NCI-H1092 treated with DMSO at 0.1 percent for 48 hours (cell line): ENCODE measurements at places on chromosomes 11 and 22.

- DNase-seq, result no peak
These were observed 7.7 kb upstream of the MALAT1 start for GRCh38 chr11:65491163-65491465.

DNA sequence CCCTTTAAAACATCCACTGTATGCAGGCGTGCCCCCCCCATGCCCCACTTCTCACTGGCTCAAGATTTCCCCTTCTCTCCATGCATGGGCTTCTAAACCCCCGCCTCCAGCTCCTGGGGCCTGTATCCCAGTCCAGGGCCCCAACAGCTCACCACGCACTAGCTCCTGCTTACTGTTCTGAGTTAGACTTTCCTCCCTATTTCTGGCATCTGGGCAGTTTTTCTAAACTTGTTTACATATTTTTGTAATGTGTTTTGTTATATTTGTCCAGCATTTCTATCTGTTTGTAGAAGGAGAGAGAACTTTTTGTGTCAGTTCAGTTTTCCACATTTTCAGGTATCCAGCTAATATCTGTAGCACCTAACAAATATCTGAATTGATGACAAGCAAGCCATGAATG lies 178.5 kb downstream of the SPON1 start:
- no peak for DNase-seq

- no peak for DNase-seq
These were observed 13.8 kb upstream of the OR51M1 start for GRCh38 chr11:5369789-5370188.

DNA sequence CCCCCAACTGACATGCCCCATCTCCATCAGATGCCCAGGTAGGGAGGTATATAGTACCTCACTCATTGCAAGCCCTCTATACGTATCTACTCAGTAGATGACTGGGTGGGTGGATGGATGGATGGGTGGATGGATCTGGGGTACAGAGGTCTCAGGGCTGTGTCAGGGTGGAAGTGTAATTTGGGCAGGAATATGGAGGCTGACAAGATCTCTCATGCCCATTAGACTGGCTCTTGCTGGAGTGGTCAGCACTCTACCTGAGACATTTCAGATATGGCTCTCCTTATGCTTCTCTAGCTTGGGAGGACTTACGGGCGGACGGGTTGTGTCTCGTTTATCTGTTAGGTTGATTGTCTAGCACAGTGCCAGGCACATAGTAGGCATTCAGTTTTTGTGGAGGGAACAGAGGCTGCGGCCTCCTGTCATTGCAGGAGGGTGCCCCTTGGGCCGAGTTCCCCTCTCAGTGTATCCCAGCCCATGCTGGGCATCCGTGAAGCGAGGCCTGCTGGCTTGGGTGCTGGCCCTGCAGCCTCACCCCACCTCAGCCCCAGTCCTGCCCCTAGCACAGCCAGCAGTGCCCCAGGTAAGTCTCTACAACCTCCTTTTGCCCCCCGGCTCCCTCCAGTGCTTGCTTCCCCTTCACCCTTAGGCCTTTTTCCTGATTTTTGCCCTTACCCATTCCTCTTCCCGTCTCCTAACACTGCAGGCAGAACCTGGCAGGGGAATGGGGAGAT lies 13.7 kb downstream of the ROBO3 start:
- no peak for DNase-seq

GRCh38 chr11:133832991-133833897 lies 12.1 kb downstream of the SPATA19 start:
- DNase-seq, result no peak

GRCh38 chr11:33452836-33453624 lies 195.8 kb downstream of the HIPK3 start:
- no peak for DNase-seq

DNA sequence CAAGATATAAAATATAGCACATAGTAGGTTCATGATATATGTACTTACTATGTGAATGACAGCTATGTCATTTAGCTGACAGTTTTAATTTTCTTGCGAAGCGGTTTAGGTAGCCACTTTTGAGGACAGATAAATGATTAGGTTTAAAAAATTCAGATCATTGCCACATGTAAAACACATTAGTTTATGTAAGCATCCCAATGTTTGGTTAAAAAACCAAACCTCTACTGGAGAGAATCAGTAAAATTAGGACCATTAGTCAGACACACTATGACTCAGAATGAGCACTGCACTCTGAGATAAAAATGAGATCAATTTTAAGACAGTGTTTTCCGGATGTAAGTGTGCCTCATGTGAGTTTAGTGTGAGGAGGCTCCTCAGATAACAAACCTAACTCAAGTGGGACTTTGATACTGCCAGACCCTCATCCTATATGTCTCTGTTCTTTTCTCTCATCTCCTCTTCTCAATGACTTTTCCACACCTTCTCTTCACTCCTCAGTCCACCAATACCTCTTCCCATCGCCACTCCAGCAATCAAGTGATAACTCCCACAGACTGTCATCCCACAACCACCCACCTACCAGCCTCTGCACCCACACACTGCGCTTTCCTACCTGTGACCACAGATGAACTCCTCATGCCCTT lies 6.8 kb upstream of the OR2AT4 start:
- no peak for DNase-seq

- DNase-seq, result no peak
These were observed 5.6 kb downstream of the DDB2 start for GRCh38 chr11:47220401-47220821.

- no peak for DNase-seq
These were observed 20.2 kb upstream of the TP53AIP1 start for GRCh38 chr11:128962896-128963295.

DNA sequence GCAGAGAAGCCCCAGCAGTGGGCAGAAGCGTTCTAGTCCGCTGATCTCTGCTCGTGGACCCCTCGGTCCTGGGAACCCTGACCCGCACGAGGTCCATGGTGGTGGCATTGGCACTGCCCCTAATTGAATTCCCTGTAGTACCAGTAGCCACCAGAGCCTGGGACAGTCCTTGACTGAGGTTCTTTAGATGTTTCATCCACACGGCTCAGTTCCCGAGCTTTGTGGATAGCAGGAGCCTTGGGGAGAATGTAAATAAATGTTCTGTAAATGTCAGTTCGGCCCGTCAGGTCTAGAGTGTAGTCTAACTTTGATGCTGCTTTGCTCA lies 39.4 kb upstream of the SEPTIN5 start:
- no peak for DNase-seq

DNA sequence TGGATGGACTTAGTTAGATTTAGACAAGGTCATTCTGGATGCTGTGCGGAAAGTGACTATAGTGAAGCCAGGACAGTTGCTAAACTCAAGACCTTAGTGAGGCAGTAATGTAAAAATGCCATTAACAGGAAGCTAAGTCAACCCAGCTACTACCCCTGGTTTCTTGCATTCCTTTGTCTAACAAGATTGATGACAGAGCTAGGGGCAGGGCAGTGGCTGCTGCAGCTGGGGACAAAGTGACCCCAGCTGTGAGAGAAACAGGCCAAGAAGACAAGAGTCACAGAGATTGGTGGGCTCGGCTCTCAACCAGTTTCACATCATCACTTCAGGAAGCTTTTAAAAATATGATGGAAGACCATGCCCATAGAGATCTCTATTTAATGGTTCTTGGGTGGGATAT lies 110.4 kb upstream of the POU2AF2 start:
- no peak for DNase-seq

DNA sequence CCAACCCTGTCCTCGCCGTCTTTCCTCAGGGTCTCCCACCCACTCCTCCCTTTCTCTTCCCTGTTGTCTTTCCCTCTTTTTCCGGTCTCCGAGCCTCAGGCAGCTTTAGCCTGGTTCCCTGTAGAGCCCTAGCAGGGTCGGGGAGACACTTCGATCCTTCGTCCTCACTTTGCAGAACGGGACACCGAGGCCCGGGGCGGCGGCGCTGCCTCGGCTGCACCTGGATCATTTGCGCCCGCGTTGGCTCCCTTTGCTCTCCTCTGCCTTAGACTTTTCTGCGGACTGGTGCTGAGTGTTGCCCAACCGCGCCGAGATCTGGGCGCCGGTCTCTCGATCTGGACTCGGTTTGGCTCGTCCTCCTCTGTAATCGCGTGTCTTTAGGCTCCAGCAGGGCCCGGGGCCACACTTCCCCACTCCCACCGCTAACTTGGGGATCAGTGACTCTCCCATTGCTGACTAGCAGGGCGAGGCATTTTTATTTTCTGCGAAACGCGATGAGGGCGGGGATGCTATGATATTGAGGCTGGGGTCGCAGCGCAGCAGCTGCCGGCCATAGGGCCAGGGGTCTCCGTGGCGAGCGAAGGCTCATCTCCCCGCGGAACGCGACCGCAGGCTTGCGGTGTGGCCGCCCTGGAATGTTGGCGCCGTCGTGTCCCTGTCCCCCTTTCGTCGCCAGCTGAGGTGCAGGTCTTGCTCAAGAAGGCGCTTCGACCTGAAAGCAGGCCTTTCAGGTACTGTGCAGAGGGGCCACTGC lies 1.6 kb upstream of the E2F8 start:
- DNase-seq, result no peak

DNA sequence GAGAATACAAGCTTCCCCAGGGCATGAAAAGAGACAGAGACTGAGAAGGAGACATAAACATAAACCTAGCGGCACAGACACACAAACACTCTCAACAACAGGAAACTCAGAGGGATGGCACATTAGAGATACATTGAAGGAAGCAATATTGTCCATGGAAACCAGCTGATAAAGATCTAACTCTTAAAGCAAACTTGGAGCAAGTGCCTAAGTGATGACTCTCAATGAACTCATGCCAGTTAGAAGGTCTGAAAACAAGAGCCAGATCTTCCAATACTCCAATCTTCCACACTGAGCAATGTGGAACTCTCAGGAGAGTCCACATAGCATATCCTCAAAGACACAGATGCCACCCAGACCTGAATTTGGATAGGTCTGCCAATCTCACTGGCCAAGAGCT lies 168.8 kb upstream of the ISX start:
- no peak for DNase-seq

DNA sequence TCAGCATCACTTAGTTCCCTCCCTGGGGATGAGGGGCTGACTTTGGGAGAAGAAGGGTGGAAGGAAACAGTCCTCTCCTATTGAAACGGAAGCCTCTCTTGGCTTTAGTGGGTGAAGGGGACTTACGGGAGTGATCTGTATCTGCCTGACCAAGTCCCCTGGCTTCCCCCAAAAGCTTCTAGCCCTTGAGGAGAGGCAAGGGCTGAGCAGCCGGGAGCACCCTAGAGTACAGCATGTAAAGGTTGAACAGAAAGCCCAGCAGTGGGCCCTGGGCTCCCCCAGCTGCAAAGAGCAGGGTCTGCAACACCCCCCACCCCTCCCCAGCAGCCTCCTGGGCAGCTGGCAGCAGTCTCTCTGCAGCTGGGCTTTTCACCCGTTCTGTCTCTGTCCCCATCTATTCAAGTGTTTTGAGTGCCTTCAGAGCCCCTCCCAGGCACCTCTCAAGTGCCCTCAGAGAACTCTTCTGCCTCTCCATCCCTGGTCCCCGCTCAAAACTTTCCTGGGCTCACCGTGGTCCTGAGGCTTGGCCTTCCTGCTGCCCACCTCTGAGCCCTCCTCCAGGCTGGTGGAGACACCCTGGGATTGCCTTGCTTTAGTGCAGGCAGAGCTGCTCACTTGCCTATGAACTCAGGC lies 2.7 kb downstream of the CAPN5 start:
- DNase-seq, result peak; percentile 21
